Testis (tissue), 5 donors: ENCODE measurements at places on chromosomes 7 and 10. TPM values are rescaled to one million over a fixed set of nuclear protein-coding genes. Genes with fewer than 3 reads are reported as not detected.
A peak's percentile ranks its signal among the peaks of the same experiment; 100 is the strongest.

Gene CUX1
- total RNA-seq, result 43.1 TPM

Gene ARHGEF35
- 0.87 TPM for total RNA-seq

Gene TLX1
- 1.7 TPM for total RNA-seq

Gene CELF2
- total RNA-seq, result 41.6 TPM

Gene MEOX2
- 3.7 TPM for total RNA-seq

Gene OR6V1
- total RNA-seq, result not detected

Gene UNCX
- not detected for total RNA-seq

Gene TEX36
- total RNA-seq, result 14.9 TPM

- DNase-seq, result no peak
Observed at GRCh38 chr10:129914153-129914855, 49.8 kb downstream of the EBF3 start.

GRCh38 chr7:80711531-80711930 lies 73.1 kb downstream of the CD36 start:
- no peak for DNase-seq

GRCh38 chr7:113548137-113548536 lies 370.7 kb downstream of the PPP1R3A start:
- DNase-seq, result no peak

- DNase-seq, result no peak
Observed at GRCh38 chr7:37709631-37710509, 26.3 kb downstream of the GPR141 start.

DNA sequence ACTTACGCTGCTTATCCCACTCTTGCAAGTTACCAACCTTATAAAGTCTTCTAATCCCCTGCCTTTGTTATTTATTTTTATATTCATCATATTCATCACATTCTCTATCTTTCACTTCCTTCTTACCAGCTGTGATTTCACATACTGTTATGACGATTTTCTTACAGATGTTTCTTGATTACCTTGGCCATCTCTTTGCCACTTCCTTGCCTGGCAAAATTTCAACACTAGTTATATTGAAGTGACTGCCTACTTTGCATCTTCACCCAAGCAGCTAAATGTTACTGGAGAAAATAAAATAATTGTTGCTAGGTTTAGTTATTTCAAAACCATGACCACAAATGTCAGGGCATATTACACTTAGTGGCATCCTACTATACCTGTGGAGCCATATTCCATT lies 8.8 kb upstream of the STEAP4 start:
- no peak for DNase-seq

GRCh38 chr7:155230169-155230593 lies 67.5 kb upstream of the INSIG1 start:
- DNase-seq, result peak; percentile 45

GRCh38 chr10:73167783-73168464 lies at the start of the genes ECD and FAM149B1:
Gene ECD, minus strand, starts transcription at chr10:73168008. Its CDS starts 4,071 bp downstream, at chr10:73163937.
Gene FAM149B1, plus strand, starts transcription at chr10:73168119. Its CDS starts 221 bp downstream, at chr10:73168340.
- peak; percentile 96 for DNase-seq

- no peak for DNase-seq
Observed at GRCh38 chr10:89663144-89663543, 18.1 kb upstream of the PANK1 start.

GRCh38 chr7:20474249-20474648 lies 141.2 kb upstream of the ABCB5 start:
- DNase-seq, result no peak

DNA sequence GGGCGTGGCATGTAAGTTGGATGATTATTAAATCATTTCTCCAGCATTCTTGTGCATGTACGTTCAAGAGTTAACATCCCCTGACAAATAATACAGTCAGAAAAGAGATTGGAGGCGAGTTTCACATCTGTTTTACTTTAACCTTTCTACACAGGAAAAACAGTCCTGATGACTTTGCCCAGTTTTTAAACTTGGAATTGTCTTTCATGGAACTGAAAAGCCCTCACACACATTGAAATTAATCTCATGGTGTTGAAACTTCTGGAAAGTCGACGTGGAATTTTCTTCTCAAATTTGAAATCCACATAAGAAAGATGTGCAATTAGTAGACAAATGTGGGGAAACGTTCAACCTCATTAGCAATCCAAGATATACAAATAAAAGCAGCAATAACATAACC lies 31.2 kb upstream of the ZNF438 start:
- no peak for DNase-seq

- DNase-seq, result no peak
Observed at GRCh38 chr10:29908962-29909361, 150.4 kb downstream of the JCAD start.

- DNase-seq, result no peak
Observed at GRCh38 chr7:40516376-40516775, 381.6 kb downstream of the SUGCT start.

- DNase-seq, result no peak
Observed at GRCh38 chr10:29186221-29186620, 102.6 kb upstream of the LYZL1 start.

GRCh38 chr10:9615189-9615588 lies 1402.5 kb upstream of the CELF2 start:
- no peak for DNase-seq
